ENCODE measurements at places on chromosomes 6 and 20.

GRCh38 chr6:20352346-20352745 is 49.3 kb upstream of the E2F3 start:
- DNase-seq, result no peak

GRCh38 chr6:11221623-11222384 is 10.7 kb downstream of the NEDD9 start:
- DNase-seq, result no peak

DNA sequence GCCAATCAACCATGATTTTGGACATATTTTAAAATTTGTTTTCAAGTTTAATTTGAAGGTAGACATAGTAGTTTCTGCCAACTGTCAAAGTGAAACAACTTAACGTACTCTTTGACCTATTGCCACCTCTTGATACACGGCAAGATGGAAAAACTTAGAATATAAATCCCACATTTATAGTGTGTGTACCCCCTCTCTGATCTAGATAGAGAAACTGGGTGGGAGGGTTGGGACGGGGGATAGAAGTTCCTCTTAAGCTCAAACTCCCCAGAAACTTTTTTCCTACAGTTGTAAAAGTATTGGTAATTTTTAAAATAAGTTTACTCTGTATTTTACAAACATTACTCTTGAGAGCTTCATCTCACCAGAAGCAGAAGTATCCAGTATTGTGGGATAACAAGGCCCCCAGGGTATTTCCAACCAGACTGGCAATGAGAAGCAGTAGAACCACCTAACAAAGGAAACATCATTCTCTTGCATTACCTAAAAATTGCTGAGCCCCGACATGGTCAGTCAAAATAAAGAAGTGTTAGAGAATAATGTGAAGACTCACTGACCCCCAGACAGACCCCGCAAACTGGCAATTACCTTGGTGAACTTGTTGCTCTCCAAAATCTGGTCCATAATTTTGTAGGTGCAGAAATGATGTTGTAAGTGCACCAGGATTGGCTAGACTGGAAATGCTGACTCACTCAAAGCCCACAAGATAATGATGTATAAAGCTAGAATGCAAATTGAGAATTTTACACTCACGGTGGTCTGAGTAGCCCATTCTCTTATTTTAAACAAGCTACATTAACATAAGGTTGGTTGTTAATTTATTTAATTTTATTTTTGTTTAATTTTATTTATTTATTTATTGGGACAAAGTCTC is 74.7 kb upstream of the TNFAIP3 start:
- DNase-seq, result no peak

DNA sequence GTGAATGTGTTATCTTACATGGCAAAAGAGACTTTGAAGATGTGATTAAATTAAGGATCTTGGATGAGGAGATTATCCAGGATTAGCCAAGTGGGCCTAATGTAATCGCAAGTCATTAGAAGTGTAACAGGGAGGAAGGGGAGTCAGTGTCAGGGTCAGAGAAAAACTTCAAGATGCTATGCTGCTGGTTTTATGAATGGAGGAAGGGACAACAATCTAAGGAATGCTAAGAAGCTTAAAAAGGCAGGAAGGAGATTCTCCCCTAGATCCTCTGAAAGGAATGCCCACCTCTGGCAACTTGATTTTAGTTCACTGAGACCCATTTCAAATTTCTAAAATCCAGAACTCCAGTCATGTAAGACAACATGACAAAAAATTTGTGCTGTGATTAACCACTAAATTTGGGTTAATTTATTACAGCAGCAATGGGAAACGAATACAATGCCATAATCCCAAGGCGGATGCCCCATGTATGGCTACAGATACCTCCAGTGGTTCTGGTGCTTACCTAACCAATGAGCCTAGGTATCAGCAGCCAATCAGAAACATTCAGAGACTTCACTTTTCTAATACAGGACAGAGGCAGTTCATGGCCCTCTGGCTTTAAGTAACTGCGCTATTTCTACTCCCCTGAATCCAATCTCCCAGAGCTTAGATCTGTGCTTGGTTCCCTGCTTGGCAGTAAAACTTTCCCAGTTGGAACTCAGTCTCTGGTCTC is 3.6 kb upstream of the TAAR8 start:
- DNase-seq, result no peak

- DNase-seq, result no peak
Observed at GRCh38 chr20:58148891-58149290, 79.6 kb downstream of the ANKRD60 start.

GRCh38 chr6:118939683-118940082 is 4.7 kb upstream of the MCM9 start:
- no peak for DNase-seq

- no peak for DNase-seq
Observed at GRCh38 chr20:63124782-63125580, 91.0 kb downstream of the YTHDF1 start.

DNA sequence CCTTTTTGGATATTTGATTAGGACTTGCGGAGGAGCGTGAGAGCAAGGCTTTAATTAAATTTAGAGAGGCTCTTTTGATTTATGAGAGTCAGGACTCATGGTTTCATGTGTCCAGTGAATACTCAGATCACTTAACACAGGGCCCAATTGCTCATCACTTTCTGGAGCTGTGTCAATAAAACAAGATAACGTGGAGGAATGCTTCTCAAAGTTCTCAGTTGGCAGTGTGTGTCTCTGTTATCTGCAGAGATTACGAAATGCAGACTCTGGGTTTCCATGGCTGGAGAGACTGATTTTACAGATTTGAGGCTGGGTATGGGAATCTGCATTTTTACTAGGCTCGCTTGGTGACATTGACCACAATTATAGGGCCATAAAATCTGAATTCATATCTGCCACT is 335.8 kb upstream of the FLRT3 start:
- no peak for DNase-seq

GRCh38 chr6:105459049-105459448 is 56.2 kb upstream of the PREP start:
- no peak for DNase-seq

DNA sequence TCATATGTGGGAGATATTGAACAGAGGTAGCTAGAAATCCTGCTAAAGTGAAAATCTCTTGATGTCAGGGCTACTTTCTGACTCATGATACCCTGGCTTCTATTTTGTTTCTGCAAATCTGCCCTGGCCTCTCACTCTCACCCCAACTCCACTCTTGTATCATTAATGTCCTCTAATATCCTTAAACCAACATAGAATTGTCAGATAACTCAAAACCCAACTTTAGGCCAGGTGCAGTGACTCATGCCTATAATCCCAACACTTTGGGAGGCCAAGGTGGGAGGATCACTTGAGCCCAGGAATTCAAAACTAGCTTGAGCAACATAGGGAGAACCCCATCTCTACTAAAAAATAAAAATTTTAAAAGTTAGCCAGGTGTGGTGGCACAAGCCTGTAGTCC is 33.8 kb upstream of the OSTM1 start:
- DNase-seq, result no peak

DNA sequence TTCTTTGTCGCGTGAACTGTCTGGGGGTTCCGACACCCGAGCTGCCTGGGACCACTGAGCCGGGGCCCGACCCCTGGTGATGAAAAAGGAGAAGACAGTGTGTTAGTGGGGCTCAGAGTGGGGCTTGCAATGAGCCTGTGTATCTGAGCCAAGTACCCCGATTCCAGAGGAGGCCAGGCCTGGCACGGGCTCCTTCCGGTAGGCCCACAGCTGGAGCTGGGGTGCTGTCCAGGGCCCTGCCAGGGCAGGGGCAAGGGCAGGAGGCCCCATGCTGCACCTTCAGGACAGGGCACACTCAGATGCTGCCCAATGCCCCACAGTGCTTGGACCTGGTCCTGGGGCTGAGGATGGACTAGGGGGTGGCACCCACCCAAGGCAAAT is 89.4 kb downstream of the TAF4 start:
- DNase-seq, result no peak

GRCh38 chr20:595330-596308 is 14.5 kb downstream of the TCF15 start:
- no peak for DNase-seq

DNA sequence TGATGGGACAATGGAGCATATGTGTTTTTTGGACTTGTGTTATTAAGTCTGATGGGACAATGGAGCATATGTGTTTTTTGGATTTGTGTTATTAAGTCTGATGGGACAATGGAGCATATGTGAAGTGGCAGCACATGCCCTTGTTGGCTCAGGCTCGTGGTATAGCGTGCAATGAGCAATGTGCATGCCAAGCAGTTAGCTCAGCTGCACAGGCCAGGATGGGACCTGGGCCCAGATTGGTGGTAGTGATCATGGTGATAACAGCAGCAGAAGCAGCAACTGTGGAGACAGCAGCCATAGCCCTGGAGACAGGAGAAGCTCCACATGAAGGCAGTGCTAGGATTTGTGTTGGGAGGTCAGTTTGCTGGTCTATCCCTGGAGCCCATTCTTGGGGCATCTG is 61.1 kb downstream of the IL20RA start:
- no peak for DNase-seq

- no peak for DNase-seq
Observed at GRCh38 chr6:144155529-144155928, 5.2 kb downstream of the STX11 start.

- no peak for DNase-seq
Observed at GRCh38 chr20:56616716-56617115, 12.4 kb upstream of the TFAP2C start.

- DNase-seq, result no peak
Observed at GRCh38 chr20:51125780-51126179, 102.9 kb upstream of the KCNG1 start.

GRCh38 chr6:7761051-7761450 is 35.2 kb downstream of the BMP6 start:
- no peak for DNase-seq

DNA sequence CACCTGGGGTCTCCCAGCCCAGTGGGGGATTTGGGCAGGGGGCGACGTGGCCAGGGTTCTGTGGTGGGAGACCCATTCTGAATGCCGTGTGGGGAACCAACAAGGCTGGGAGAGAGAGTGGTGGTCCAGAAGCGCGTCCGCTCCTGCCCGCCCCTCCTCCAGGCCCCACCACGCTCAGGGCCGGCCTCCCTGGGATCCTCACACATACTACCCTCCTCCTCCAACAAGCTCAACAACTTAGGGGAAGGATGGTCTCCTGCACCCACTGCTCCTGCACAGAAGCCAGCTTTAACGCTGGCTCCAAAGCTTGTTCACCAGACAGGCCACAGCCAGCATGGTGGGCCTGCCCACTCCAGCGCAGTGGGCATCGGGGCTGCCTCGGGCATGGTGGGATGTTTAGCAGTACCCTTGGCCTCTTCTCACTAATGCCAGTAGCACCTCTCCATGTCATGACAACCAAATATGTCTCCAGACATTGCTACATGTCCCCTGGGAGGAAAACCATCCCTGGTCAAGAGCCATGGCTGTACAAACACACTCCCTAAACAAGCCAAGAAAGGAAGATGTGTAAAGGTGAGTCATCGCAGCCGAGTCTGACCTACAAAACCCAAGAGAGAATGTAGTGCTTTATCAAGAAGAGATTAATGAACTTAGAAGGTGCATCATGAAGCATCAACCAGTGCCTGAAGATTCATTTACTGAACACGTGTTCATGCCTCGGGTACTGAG is 75.7 kb downstream of the BMP7 start:
- DNase-seq, result no peak

DNA sequence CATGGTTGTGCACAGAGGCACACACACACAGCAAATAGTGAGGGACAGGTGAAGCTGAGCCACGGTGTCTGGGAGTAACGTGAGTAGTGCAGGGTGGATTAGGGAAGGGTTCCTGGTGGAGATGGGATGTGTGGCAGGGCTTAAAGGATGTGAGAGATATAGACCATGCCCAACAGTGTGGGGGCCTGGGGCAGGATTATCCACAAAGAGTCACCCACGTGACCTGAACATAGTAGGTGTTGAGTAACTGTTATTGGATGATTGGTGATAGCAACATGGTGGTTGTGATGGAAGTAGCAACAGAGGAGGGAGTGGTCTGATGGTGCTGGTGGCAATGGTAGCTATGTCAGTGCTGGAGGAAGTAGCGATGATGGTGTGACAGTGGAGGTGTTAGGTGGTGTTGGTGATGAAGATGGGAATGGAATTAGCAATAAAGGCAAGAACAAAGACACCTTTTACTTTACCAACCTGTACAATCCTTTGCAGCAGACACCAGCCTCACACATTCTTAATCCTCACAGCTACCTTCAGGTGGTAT is 135.1 kb downstream of the MRPL14 start:
- DNase-seq, result no peak

GRCh38 chr6:145506565-145506964 is 228.8 kb downstream of the EPM2A start:
- DNase-seq, result no peak

DNA sequence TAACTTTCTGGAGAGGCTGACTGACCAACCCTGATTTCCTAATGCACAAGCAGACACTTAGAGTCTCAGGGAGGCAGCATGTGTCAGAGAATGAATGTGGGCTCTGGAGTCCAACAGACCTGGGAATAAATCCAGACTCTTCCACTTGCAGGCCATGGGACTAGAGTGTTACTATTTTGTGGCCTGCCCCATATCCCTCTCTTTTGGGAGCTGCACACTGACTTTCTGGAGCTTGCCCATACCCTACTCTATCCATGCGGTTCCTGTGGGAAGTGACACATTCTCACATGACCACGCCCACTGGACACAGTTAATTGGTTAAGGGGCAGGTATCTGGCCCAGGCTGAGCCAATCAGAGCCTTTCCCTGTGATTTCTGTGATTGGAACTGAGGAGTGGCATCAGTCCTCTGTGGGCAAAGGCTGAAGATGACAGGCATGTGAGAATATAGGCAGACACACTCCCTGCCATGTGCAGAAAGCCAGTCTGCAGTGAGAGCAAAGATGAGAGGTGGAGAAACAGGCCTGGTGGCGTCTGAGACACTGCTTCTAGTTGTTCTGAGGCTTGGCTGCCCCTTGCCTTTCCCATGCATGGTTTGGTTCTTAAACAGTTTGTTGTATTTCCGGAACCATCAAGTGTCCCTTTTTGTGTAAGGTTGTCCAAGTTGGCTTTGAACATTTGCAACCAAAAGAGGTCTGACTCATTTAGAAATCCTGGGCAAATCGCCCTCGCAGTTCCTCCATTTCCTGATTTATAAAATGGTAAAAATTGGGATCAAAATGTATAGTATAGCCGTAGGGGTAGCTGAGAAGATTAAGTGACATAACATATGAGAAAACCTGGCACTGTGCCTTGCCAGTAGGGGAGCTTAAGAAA is 125.6 kb downstream of the CDC5L start:
- no peak for DNase-seq

GRCh38 chr20:12358006-12358654 is 440.4 kb downstream of the BTBD3 start:
- DNase-seq, result no peak

GRCh38 chr20:18011951-18012645 is 43.3 kb downstream of the MGME1 start:
- DNase-seq, result no peak

DNA sequence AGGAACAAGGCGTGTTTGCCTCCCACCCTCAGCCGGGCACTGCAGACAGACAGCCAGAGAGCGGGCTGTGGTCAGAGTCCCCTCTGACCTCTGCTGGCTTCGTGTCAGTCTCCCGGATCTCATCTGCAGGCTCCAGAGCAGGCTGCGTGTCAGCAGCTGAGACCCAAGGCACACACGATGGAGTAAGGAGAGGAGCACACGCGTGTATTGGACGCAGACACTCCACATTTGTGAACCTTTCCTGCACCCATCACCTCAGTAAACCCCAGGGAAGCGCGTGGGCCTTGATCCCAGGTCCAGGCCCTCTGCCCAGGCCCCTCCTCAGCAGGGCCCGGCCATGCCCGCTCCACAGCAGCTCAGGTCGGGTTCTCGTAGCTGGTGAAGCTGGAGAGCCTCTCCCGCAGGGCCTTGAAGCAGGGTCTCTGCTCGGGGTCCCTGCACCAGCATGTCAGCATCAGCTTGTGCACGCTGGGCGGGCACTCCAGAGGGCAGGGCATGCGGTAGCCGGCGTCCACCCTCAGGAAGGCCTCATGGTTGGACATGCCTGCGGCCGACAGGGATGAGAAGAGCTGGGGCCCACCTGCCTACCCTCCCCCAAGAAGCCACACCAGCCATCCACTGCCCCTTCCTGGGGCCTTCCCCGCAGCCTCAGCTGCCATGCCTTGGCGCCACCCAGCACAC is 7.9 kb downstream of the PTK6 start:
- DNase-seq, result no peak

Measured in HTR-8/SVneo (cell line).